A549 treated with AZD2906 at 1 μM for 4 hours (cell line): ENCODE measurements at places on chromosomes 5 and 9. TPM values are rescaled to one million over a fixed set of nuclear protein-coding genes. Genes with fewer than 3 reads are reported as not detected.

C9 gene
- not detected in 5 replicates for total RNA-seq

SETX gene
- 17.5 to 22.7 TPM (median 18.2 TPM) in 5 replicates for total RNA-seq

LCN9 gene
- total RNA-seq, result not detected in 5 replicates

UNC5A gene
- 0.55 to 0.90 TPM (median 0.84 TPM) in 5 replicates for total RNA-seq

EDIL3 gene
- 0.08 to 0.21 TPM (median 0.12 TPM) in 5 replicates for total RNA-seq

DOCK8 gene
- total RNA-seq, result 0.29 to 0.71 TPM (median 0.51 TPM) in 5 replicates

PAEP gene
- total RNA-seq, result 0.24 to 0.43 TPM (median 0.26 TPM) in 5 replicates

PCDHGC5 gene
- total RNA-seq, result 0.02 to 0.03 TPM in 2 of 5 replicates, not detected in the others

SLCO4C1 gene
- 0.01 to 0.02 TPM in 2 of 5 replicates, not detected in the others for total RNA-seq

HTR4 gene
- not detected in 5 replicates for total RNA-seq
